T-helper 17 cell (primary cell): ENCODE measurements at places on chromosomes 7 and 10.

DNA sequence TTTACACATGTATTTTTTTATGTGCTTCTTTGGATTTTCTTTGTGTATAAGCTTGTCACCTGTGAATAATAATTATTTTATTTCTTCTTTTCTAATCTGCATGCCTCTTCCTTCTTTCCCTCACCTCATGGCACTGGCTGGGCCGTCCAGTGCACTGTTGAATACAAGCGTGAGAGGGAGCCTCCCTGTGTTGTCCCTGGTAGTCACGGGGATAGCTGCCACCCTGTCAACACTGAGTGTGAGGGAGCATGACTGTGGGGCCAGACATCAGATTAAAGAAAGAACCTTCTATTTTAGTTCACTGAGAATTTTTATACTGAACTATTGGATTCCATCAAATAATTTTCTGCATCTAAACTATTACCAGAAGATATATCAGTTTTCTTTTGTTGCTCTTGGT, 187.9 kb downstream of the CDC14C start:
- H3K4me3 ChIP-seq = no peak overlapping the region
- no peak for DNase-seq
- H3K4me1 ChIP-seq = no peaks in the 10 kb centered on the region

GRCh38 chr10:91607646-91608403, 25.0 kb downstream of the PPP1R3C start:
- H3K4me3 ChIP-seq = no peak overlapping the region
- no peaks in the 10 kb centered on the region for H3K4me1 ChIP-seq
- H3K27me3 ChIP-seq = peaks cover 2% of the 10 kb centered on the region

GRCh38 chr10:131786756-131787605, 113.8 kb upstream of the PPP2R2D start:
- H3K4me1 ChIP-seq = peaks cover 2% of the 10 kb centered on the region
- H3K27me3 ChIP-seq = peaks cover 35% of the 10 kb centered on the region
- DNase-seq = no peak
- no peak overlapping the region for H3K27ac ChIP-seq
- no peaks in the 10 kb centered on the region for H3K36me3 ChIP-seq
- H3K4me3 ChIP-seq = no peak overlapping the region

GRCh38 chr7:107068156-107068555, 23.7 kb downstream of the PRKAR2B start:
- DNase-seq = no peak
- no peaks in the 10 kb centered on the region for H3K36me3 ChIP-seq
- peaks cover 37% of the 10 kb centered on the region for H3K27me3 ChIP-seq
- peaks cover 3% of the 10 kb centered on the region for H3K4me1 ChIP-seq

DNA sequence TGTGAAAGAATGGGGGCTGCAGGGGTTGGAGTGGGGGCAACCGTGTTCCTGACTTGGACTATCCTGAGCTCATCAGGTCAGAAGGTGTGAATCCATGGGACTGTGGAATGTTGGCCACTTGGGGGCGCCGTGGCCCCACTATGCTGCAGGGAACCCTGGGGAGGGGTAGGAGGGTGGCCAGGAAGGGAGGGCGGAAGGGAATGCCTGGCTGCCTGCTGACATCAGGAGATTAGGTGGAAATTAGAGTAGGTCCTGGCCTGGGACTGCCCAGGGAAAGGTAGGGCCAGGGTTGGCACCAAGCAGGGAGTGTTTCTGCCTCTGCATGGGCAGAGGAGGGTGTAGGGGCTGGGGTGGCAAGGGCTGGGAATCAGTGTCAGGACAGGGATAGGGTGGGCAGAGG, 65.8 kb upstream of the PRSS58 start:
- no peak overlapping the region for H3K4me3 ChIP-seq
- H3K4me1 ChIP-seq = peaks cover 18% of the 10 kb centered on the region
- peaks cover 3% of the 10 kb centered on the region for H3K36me3 ChIP-seq
- peak overlapping the region; percentile 45 for H3K27ac ChIP-seq

DNA sequence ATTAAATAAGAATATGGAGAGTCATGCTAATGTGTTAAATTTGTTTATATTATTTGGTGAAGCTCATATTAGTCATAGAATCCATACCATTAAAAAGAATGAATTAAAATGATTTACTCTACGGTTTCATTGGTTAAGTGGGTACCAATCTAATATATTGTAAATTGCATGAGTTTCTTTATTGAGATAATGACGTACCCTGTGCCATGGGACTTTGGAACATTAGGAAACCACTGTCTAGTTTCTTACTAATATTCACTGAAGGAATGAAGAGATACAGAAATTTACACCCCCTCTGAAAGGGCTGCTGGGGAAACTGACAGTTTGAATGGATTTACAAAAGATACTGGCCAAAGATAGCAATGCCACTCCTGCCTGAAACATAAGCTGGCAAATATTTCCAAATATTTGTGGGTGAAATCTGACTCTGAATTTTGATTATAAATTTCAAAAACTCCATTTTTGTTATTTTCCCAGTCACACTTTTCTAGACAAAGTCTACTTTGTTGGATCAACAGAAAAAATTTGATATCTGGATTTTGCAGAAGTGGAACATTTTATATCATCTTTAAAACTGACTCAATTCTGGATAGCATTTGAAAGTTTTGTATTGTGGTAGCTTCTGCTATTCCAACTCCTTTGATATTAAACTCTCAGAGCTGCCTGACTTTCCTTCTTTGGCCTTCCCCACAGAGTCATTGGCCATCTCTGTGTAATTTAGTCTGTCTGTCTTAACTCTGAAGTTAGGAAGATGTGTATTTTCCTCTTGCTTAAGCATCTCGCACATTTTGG, 22.3 kb downstream of the MDFIC start:
- peak overlapping the region; percentile 84 for H3K27ac ChIP-seq
- H3K27me3 ChIP-seq = no peaks in the 10 kb centered on the region
- DNase-seq = no peak
- peaks cover 65% of the 10 kb centered on the region for H3K4me1 ChIP-seq
- peaks cover 18% of the 10 kb centered on the region for H3K36me3 ChIP-seq
- no peak overlapping the region for H3K4me3 ChIP-seq

DNA sequence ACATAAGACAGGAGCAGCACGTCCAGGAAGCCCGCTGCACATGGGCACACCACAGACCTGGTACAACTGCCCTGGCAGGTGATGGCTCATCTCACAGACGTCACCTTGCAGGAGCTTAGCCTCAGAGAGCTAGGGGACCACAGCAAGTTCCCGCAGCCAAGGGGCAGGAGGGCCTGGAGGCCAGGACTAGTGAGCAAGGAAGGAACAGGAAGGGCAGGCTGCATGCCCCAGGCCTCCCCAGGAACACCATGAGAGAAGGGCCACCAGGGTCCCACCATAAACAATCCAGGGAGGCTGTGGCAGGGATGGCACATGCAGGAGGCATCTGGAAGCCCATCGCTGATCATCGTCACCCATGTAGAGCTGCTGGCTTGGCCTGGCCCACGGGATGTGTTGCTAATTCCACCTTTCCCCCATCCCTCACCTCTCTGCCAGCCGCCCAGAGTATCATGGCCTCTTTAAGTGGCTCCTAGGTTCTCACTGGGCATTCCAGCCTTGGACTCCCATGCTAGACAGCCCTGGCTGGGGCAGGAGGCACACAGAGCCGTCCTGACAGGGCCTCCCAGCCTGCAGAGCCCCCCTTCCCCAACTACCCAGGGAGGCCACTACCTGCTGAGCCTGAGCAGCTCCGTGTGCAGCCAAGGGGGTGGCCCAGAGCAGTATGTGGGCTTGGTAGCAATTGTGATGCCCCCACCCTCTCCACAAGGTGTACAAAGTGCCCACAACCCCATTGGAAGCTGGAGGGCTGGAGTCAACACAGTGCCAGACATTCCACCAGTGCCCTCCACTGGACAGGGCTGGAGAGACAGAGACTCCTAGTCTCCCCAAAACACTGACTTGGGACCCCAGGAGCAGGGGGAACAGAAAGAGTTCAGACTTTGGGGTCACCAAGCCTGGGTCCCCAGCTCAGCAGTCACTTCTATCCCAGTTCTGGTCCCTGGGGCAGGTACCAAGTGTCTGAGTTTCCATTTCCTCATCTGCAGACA, 35.5 kb downstream of the GRID1 start:
- peaks cover 38% of the 10 kb centered on the region for H3K27me3 ChIP-seq
- H3K4me3 ChIP-seq = no peak overlapping the region
- no peak for DNase-seq
- no peak overlapping the region for H3K27ac ChIP-seq
- H3K4me1 ChIP-seq = no peaks in the 10 kb centered on the region
- H3K36me3 ChIP-seq = no peaks in the 10 kb centered on the region

DNA sequence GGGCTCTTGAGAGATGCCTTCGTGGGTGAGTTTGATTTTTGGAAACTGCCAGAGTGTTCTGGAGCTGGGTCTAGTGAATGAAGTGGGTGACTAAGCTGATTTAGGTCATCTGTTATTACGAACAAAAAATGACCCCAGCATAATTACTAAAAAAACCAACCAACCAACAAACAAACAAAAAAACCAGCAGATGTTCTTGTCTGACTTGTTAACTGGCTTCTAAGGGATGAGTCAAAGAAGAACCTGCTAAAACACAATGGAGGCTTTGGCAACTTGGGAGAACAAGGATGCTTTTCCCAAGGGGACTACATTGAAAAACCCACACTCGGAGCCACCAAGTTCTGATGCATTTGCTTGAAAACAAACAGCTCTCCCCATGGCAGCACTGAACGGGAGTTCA, 11.5 kb downstream of the TACR2 start:
- H3K4me1 ChIP-seq = peaks cover 18% of the 10 kb centered on the region
- H3K36me3 ChIP-seq = peaks cover 4% of the 10 kb centered on the region
- no peak overlapping the region for H3K4me3 ChIP-seq
- no peak for DNase-seq

DNA sequence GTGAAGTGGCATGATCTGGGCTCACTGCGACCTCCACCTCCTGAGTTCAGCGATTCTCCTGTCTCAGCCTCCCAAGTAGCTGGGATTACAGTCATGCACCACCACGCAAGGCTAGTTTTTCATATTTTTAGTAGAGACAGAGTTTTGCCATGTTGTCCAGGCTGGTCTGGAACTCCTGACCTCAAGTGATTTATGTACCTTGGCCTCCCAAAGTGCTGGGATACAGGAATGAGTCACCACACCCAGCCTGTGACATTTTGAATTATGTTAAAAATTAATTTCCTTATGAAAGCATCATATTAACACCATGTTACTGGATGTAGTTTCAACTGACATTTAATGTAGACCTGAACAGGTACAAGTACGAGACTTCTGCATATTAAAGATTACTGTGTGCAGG, 24.3 kb downstream of the ABCB4 start:
- no peaks in the 10 kb centered on the region for H3K36me3 ChIP-seq
- H3K4me1 ChIP-seq = peaks cover 2% of the 10 kb centered on the region
- peaks cover 25% of the 10 kb centered on the region for H3K27me3 ChIP-seq
- no peak overlapping the region for H3K27ac ChIP-seq
- H3K4me3 ChIP-seq = no peak overlapping the region
- DNase-seq = no peak

DNA sequence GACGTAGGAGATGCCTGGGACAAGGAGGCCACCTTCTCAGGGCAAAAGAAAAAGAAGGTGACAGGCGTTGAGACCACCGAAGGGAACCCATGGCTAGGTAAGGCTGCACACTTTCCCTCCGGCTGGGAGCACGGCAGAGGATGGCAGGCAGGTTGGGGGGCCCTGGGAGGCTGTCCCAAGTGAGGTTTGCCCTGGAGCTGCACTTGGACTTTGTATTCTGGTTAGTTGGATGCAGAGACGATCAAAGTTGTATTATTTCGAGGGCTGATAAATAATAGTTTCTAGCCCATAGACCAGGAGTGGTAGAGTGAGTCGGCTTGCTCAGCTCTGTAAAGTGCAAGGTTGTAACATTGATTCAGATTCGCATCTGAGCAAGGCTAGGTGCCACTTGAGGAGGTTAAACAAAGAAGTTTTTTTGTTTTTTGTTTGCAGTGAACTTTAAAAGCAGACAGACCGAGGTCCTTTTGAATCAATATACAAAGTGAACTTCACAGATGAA, 608 bp downstream of the ENTPD7 start:
- peaks cover 12% of the 10 kb centered on the region for H3K36me3 ChIP-seq
- peaks cover 22% of the 10 kb centered on the region for H3K4me1 ChIP-seq
- H3K27ac ChIP-seq = peak overlapping the region; percentile 87
- peak overlapping the region; percentile 94 for H3K4me3 ChIP-seq
- DNase-seq = no peak

- H3K4me1 ChIP-seq = peaks cover 49% of the 10 kb centered on the region
- H3K4me3 ChIP-seq = peak overlapping the region; percentile 73
- H3K27ac ChIP-seq = peak overlapping the region; percentile 75
- H3K36me3 ChIP-seq = no peaks in the 10 kb centered on the region
- DNase-seq = no peak
Observed at GRCh38 chr10:23367896-23368595, 23.4 kb upstream of the C10orf67 start.
